Metanephros (tissue), 2 donors: ENCODE measurements at places on chromosomes 12 and 14. TPM values are rescaled to one million over a fixed set of nuclear protein-coding genes. Genes with fewer than 3 reads are reported as not detected.

Gene SAMD15
- 5.3 TPM for total RNA-seq

Gene KERA
- 2.7 TPM for total RNA-seq

Gene LPAR5
- total RNA-seq = 2.2 TPM

Gene KRT85
- total RNA-seq = not detected

Gene SMCO2
- total RNA-seq = 0.18 TPM

Gene KRT76
- total RNA-seq = not detected

Gene VDR
- 2.7 TPM for total RNA-seq

Gene RFX4
- total RNA-seq = not detected

Gene RTL1
- 8.5 TPM for total RNA-seq

Gene MMP19
- total RNA-seq = 1.5 TPM

Gene PTGER2
- total RNA-seq = 8.3 TPM

Gene RNU4-1
- total RNA-seq = under 0.01 TPM

Gene GPHB5
- total RNA-seq = not detected

Gene GALNT9
- 12.0 TPM for total RNA-seq
